Progenitor cell of endocrine pancreas (in vitro differentiated cells): ENCODE measurements at places on chromosomes 2 and 18. TPM values are rescaled to one million over a fixed set of nuclear protein-coding genes. Genes with fewer than 3 reads are reported as not detected.

- no peak for DNase-seq
Measured at GRCh38 chr18:10508591-10508990, 17.2 kb upstream of the NAPG start.

GRCh38 chr2:117126656-117127055, 687.8 kb upstream of the DDX18 start:
- DNase-seq: no peak

DNA sequence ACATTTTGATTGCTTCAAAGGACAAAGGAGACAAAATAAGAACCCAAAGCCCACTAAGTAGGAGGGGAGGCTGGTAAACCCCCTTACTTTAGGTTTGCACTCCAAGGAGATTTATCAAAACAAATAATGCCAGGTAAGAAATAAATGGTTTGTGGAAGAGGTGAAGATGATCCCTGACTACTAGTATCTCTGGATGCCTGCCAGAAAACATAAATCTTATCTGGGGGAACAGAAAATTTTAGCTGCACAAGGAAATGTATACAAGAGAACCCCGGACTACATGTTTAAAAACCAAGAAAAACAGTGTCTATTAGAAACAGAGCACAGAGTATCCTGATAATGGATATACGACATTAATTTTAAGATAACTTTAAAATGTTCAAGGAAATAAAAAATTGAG, 114.1 kb downstream of the TRABD2A start:
- DNase-seq: no peak

Gene GULP1
- 35.3 and 39.4 TPM in 2 replicates for total RNA-seq

DNA sequence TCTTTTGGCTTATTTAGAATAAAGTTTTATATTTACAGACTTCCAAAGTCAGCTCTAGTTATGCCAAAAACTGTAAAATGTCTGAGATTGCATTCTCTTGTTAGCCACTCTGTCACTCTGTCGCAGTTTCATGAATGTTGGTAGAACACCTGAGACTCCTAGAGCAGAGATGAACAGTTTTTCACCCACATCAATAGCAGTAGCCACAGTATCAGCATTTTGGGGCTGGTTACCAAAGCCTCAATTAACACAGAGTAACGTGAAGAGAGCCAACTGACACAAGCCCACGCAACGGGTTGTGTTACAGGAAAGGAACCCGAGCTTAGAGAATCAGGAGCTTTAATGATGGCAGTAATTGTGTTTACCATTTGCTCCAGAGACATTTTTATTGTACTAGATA, 443.0 kb upstream of the SLC39A10 start:
- DNase-seq: no peak

Gene EMILIN1
- 1.1 and 2.5 TPM in 2 replicates for total RNA-seq

Gene CCDC74A
- total RNA-seq: 11.8 and 12.5 TPM in 2 replicates

GRCh38 chr18:76565238-76566173, 70.5 kb upstream of the ZNF516 start:
- no peak for DNase-seq

Gene RAMP1
- 90.1 and 105 TPM in 2 replicates for total RNA-seq

GRCh38 chr2:179297927-179298326, 33.3 kb upstream of the SESTD1 start:
- DNase-seq: no peak

GRCh38 chr18:69885841-69886531, 61.7 kb downstream of the CD226 start:
- no peak for DNase-seq

DNA sequence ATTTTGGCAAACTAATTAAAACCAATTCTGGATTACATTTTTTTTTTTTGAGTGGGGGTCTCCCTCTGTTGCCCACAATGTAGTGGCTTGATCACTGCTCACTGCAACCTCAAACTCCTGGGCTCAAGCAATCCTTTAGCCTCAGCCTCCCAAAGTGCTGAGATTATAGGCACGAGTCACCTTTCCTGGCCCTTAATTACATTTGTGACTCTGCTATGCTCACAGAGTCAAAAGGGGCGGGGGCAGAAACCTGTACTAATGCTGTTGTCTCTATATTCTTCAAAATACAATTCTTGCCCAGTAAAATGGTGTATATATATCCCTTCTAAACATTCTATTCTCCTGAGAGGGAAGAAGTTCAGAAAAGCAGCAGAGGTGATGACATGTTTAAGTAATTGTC, 23.2 kb downstream of the PRKD3 start:
- DNase-seq: no peak

- DNase-seq: no peak
Measured at GRCh38 chr2:54975598-54976492, 74.4 kb downstream of the RTN4 start.

DNA sequence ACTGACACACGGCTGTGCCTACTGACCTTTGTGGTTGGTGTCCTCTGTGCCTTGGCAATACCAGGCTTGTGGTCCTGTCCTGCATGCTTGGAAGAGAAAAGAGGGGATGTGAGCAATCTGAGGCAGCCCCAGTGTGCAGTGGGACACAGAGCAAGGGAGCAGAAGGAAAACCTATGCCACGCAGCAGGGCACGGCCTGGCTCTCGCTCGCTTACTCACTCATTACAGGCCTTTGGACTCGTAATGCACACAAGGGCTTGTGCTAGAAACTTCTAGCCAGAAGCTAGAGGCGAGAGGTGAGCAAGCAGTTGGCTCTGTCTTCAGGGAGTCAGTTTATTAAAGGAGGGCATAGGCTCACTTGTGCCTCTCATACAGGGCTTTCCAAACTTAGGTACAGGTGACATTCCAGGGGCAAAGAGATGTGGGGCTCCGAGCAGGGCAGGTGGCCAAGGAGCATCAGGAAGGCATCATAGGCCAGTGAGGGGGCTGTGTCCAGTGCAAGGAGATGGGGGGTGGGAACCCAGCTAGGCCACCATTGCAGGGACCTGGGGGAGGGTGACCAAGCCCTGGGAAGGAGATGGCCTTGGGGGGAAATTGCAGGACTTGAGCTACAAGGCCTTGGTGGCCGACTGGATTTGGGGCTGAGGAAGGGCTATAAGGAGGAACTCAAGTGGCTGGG, 100.8 kb downstream of the DYSF start:
- DNase-seq: no peak

- DNase-seq: no peak
Measured at GRCh38 chr2:11329776-11330175, 14.7 kb downstream of the ROCK2 start.

- no peak for DNase-seq
Measured at GRCh38 chr2:112256654-112257053, 1.8 kb upstream of the ZC3H8 start.

GRCh38 chr2:107740300-107740699, 86.4 kb upstream of the RGPD4 start:
- no peak for DNase-seq

DNA sequence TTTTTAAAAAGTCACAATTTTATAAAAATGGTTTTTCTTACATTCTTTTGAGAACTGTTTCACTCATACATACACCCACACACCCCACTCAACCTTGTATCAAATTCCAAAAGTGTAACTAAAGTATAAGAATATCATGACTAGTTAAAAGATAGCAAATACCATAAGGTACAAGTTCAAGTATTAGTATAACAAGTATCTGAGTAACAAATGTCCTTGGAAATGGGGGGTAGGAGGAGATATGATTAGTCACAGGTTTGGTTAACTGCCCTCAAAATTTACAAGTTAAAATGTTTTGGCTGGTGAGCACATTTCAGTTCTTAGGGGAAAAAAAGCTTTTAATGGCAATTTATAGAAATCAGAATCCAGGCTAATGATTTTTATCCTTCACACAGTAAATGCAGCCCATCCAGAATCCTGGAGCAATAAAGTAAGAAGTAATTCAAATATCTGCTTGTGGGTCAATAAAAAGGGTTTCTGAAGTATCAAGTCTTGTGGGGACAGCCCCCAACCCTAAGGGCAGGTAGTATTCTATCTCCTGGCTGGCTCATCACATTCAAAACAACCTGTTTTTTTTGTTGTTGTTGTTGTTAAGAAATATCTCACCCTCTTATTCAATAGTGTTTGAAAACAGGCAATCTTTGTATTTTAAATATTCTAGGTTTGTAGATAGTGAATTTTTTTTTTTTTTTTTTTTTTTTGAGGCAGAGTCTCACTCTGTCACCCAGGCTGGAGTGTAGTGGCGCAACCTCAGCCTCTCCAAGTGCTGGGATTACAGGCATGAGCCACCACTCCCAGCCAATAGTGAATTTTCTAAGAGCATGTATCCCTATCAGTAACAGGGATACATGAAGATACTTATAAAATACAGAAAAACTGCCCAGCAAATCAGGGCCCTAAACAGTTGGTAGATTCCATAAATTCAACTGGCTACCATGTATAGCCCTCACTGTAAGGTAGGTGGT, 14.5 kb downstream of the IAH1 start:
- DNase-seq: no peak

- no peak for DNase-seq
Measured at GRCh38 chr18:13583576-13584550, 142.5 kb downstream of the FAM210A start.

- no peak for DNase-seq
Measured at GRCh38 chr2:216774180-216774579, 78.8 kb upstream of the IGFBP5 start.

DNA sequence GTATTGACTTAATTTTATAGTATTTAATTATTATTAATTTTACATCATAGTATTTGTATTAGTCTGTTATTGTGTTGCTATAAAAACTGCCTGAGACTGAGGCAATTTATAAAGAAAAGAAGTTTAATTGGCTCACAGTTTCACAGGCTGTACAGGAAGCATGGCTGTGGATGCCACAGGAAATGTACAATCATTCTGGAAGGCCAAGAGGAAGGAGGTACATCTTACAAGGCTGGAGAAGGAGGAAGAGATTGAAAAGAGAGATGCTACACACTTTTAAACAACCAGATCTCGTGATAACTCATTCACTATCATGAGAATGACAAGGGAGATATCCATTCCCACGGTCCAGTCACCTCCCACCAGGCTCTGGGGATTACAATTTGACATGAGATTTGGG, 2019.4 kb upstream of the PIK3C3 start:
- DNase-seq: no peak

- DNase-seq: no peak
Measured at GRCh38 chr2:49831698-49832367, 677.5 kb upstream of the FSHR start.

DNA sequence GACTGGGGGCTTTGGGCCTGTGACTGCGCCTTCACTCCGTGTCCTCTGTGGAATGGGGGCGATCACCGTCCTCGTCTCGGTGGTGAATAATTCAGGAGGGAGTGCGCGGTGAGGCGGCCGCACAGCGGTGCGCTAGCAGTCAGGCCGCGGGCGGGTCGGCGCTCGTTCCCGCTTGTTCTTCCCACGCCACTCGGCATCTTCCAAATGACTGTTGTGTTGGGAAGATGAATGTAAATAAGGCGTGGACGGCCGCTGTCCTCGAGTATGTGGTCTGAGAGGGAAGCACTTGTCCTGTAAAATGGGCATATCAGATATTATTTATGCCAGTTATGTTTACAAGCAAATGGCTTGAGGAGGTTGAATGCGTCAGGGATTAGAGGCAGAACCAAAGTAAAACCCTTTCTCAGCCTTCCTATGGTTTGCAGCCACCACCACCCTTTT, 608 bp upstream of the VPS4B start:
- DNase-seq: no peak

DNA sequence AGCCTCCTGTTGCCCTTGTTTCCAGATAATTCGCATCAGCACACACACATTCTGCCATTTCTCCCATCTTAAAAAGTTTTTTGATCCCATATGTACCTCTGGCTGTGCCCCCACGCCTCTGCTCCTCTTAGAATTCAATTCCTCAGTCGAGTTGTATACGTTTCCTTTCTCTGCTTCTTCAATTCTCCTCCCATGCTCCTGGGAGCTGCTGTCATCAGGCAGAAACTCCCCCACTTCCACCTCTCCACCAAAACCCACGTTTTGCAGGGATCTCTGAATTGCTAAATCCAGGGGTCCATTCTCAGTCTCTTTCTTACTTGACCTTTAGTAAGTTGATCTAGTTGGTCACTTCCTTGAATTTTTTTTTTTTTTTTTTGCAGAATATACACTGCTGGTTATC, 98.8 kb downstream of the VWA3B start:
- DNase-seq: no peak
